ENCODE measurements at places on chromosomes 4 and X.

DNA sequence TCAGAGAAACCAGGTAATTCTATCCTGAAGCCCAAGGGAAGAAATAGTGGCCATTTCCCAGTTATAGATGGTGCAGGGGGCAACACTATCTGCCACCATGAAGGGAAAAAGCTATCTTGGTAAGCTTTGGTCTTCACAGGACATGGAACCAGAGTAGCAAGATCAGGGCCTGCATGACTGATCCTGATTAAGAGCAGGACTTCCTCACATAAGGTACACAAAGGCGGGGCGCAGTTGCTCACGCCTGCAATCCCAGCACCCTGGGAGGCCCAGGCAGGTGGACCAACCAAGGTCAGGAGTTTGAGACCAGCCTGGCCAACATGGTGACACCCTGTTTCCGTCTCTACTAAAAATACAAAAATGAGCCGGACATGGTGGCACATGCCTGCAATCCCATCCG, 148.4 kb upstream of the USP9X start:
- DNase-seq, result peak; percentile 14

- DNase-seq, result no peak
Measured at GRCh38 chrX:78619834-78620233, 39.3 kb downstream of the RTL3 start.

DNA sequence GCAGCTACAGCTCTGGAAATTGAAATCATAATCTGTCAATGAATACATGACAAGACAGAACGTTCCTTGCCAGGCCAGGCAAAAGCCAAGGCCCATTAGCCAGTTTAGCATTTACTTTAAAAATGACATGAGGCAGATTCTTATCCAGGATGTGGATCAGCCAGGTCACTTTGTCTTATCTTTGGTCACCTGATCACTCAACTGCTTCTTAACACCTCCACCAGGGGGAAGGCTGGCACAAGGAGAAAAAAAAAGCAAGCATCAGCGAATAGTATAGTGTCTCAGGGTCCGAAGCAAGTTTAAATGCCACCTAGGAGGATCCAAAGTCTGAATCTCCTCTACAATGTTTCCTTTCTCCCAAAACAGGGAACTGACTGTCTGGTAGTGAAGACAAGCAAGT, 18.8 kb downstream of the ATP1B4 start:
- peak; percentile 20 for DNase-seq

DNA sequence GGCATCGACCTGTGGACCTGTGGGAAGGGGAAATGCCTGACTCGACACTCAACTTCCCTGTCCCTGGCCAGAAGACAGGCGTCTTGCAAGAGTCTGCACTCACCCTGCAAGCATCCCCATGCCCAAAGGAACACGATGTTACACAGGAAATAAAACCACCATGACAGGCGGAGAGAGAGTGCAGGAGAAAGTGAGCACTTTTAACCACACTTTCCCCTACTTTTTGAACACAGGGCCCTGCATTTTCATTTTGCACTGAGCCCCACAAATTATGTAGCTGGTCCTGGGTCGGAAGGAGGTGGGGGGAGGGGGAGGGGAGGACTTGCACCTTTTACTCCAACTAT, 13.8 kb upstream of the MAN2B2 start:
- no peak for DNase-seq

DNA sequence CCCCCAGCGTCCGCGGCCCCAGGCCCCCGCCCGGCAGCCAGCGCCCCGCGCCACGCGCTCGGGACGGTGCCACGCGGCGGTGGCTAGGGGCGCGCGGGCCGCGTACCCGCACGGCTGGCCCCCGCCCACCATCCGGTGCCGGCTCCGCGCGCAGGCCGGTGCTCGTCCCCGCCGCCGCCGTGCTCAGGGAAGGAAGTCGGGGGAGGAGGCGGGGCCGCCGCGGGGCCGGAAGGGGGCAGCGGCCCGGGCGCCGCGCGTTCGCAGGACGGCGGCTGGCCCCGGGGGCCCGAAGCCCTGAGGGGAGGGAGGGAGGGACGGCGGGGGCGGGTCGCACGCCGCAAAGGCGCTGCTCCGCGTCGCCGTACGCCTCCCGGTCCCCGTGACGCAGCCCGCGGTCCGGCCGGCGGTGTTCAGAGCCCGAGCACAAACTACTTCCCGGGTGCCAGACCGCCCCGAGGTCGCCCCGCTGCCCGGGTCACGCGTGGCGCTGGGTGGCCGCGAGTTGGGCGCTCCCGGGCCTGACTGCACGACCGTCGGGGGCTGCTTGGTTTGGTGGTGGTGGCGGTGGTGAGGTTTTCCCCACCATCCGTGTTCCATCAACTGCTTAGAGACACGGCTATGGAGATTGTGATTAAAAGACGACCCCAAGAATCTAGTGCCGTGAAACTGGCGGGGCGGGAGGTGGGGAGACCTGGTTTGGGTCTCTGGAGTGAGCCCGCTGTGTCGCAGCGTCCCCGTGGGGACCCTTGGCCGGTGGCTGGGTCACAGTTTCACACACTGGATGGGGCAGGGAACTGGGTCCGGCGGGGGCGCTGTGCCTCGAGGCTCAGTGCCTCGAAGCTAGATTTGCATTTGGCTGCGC, at the start of gene DCTD:
DCTD (minus strand) TSS at position 205 of the 862 bp plus-strand sequence. CDS start 1,818 bp downstream, outside the sequence.
- peak; percentile 71 for DNase-seq

DNA sequence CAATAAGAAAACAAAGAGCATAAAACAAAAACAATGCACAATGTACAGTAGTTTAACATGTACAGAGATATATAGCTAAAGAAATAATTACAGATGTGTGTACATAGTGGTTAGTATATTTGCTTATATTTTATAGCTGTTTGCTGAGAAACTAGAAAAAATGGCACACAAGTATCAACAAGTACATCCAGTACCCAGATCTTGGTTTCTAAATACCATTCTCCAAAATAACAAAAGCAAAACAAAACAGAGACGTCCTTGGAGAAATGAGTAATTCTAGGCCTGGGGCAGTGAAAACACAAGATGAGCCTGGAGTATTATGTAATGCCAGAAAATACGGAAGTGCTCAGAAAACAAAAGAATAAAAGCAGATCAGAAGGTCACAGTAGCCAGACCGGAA, 189.6 kb downstream of the TMEM47 start:
- DNase-seq, result no peak

DNA sequence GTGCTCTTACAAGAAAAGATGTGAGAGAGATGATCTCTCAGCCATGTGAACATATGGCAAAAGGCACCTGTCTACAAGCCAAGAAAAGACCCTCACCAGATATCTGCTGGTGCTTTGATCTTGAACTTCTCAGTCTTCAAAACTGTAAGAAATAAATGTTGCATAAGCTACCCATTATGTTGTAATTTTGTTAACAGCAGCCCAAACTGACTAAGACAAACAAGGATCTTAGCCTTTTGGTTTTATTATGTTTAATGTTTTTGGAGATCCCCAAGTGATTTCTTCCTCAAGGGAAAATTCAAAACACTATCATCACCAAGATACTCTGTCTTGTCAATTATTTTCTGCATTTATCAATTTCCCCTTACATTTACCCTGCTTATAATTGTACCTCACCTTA, 21.8 kb upstream of the CCNI start:
- no peak for DNase-seq

DNA sequence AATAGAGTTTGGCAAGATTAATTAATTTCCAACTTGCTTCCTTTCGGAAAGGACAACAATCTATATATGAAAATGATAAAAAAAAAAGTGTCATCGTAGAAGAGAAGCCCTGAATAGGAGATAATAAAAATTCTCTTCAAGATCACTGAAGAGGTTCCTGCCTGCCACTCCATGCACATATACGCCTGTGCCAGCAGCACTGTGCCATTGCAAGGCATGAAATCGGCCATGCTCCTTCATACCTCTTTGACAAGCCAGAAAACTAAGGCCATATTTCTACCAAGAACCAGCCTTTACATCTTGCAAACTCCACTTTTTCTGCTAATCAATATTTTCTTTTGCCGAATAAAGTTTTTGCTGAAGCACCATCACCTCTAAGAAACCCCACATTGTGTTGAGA, 365.5 kb downstream of the CXXC4 start:
- DNase-seq, result no peak

DNA sequence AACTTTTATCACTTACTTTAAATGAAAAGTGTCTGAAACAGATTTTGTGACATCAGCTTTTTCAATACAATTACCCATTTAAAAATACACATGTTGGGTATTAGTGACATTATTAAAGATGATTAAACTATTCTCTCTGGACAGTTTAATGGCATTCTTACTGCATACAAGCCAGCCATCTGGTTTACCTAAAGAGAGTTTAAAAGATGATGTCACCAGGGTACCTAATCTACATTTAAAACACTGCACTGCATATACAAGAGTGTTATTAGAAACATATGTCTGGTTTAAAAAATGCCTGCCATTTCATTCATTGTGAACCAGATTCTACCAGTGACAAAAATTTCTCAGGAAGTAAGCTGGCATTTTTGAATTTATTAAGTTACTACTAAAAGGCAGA, 919.1 kb downstream of the ADGRL3 start:
- no peak for DNase-seq

Data from large intestine (tissue), 12 donors.